ENCODE measurements at places on chromosomes 2 and 18. TPM values are rescaled to one million over a fixed set of nuclear protein-coding genes. Genes with fewer than 3 reads are reported as not detected.

Gene CYP27C1
- total RNA-seq: 0.18 TPM

Gene HJURP
- 2.4 TPM for total RNA-seq

Gene EFHD1
- total RNA-seq: not detected

Gene RPRM
- total RNA-seq: not detected

Gene LIMS2
- 3.1 TPM for total RNA-seq

Gene BOLL
- total RNA-seq: not detected

Gene ALPI
- not detected for total RNA-seq

Gene EMX1
- not detected for total RNA-seq

Gene NCOA1
- 11.9 TPM for total RNA-seq

Gene GKN2
- total RNA-seq: not detected

Gene MSTN
- 0.09 TPM for total RNA-seq

Gene OTOS
- total RNA-seq: not detected

Gene PROM2
- 0.28 TPM for total RNA-seq

Gene ERFE
- total RNA-seq: 7.3 TPM

Gene LOXHD1
- total RNA-seq: not detected

Gene ANKRD30BL
- not detected for total RNA-seq

Gene PSD4
- 3.4 TPM for total RNA-seq

Gene CHRND
- total RNA-seq: not detected

Gene C2orf72
- total RNA-seq: under 0.01 TPM

Gene GRHL1
- 0.37 TPM for total RNA-seq

Gene HOXD12
- total RNA-seq: not detected

Gene KRTCAP3
- total RNA-seq: 0.18 TPM

Gene SERPINB13
- not detected for total RNA-seq

Gene MAPK4
- total RNA-seq: not detected

Gene PSTPIP2
- 5.7 TPM for total RNA-seq

Gene UBR3
- total RNA-seq: 32.9 TPM

Gene GULP1
- 70.3 TPM for total RNA-seq

Gene ZNF385B
- not detected for total RNA-seq

Gene NXPH2
- not detected for total RNA-seq

Gene NTSR2
- not detected for total RNA-seq

Gene CYP1B1
- 23.0 TPM for total RNA-seq

Gene ERMN
- total RNA-seq: not detected

Gene LIMS4
- total RNA-seq: 1.1 TPM

Gene FAP
- total RNA-seq: 148 TPM

Gene MGAT4A
- 0.28 TPM for total RNA-seq

Gene C2orf80
- total RNA-seq: not detected

Gene CHPF
- 134 TPM for total RNA-seq

Gene LRRTM4
- not detected for total RNA-seq

Gene UGT1A3
- not detected for total RNA-seq

Gene TMEM178A
- 1.3 TPM for total RNA-seq

Gene SLC38A11
- 0.55 TPM for total RNA-seq

Gene UPP2
- total RNA-seq: not detected

Gene MAB21L4
- total RNA-seq: not detected

Gene C2orf15
- total RNA-seq: not detected

Gene FBLN7
- 0.57 TPM for total RNA-seq

Gene MAIP1
- 18.7 TPM for total RNA-seq

Gene ASB18
- total RNA-seq: not detected

Gene NGEF
- 0.74 TPM for total RNA-seq

Gene MYL1
- total RNA-seq: not detected
